ENCODE measurements at places on chromosomes 16 and 17.

- no peak for DNase-seq
Observed at GRCh38 chr17:35577830-35578196, 558 bp downstream of the PEX12 start.

- DNase-seq = no peak
Observed at GRCh38 chr17:63930951-63931575, 1.1 kb downstream of the CD79B start.

GRCh38 chr17:3497101-3497500 lies 21.3 kb downstream of the ASPA start:
- no peak for DNase-seq

DNA sequence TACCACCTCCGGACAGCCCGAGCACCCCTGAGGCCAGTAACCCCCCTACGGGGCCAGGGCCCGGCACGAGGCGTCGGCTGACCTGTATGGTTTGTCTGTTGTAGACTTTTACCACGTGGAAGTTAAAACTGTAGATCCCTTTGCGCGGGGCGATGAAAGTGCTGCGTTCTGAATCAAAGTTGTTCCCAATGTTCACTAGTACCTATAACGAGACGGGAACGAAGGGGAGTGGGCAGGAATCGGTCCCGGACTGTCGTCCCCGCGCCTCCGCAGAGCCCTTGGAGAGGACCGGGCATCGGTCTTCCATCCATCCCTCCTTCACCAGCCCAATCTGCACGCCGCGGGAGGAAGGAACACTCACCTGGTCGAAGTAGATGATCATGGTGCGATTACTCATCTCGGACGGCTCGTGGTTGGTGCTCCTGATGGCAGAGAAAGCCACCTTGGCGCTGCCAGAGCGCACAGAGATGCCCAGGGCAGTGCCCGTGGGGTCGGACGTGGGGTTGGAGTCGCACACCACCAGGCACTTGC lies 732 bp downstream of the CBLN1 start:
- peak; percentile 19 for DNase-seq

DNA sequence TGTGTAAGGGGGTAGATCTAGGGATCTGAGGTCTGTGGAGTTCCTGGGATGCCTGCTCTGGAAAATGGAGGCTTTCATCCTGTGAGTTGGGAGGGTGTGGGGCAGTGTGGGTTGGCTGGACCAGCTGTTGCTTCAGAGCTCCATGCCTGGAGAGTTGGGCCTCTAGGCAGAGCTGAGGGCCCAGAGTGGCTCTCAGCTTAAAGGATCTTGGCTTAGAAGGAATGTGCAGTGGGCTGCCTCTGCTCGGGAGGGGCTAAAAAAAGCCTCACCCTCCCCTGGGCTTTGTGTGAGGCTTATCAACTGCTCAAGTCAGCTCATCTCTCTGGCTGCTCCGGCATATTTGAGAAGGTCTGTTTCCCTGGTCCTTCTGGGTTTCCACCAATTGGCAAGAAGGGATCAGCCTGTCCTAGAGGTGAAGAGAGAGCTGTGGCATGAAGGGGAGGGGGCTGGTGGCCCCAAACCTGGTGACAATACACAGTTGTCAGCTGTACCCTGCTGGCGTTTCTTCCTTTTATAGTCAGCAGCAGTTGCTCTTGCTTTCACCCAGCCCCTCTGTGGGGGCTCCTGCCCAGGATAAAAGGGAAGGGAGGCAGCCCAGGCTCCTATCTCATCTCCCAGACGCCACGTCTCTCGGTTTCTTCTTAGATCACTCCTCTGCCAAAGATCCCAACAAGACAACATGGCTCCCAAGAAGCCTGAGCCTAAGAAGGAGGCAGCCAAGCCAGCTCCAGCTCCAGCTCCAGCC lies at the start of gene MYL4:
MYL4 (plus strand) TSS at position 605 of the 745 bp plus-strand sequence; CDS start at position 680, 75 bp downstream.
- DNase-seq = no peak

Data from BE2C (cell line).